Karpas-422 (cell line): ENCODE measurements at places on chromosomes 2 and 18. TPM values are rescaled to one million over a fixed set of nuclear protein-coding genes. Genes with fewer than 3 reads are reported as not detected.

DNA sequence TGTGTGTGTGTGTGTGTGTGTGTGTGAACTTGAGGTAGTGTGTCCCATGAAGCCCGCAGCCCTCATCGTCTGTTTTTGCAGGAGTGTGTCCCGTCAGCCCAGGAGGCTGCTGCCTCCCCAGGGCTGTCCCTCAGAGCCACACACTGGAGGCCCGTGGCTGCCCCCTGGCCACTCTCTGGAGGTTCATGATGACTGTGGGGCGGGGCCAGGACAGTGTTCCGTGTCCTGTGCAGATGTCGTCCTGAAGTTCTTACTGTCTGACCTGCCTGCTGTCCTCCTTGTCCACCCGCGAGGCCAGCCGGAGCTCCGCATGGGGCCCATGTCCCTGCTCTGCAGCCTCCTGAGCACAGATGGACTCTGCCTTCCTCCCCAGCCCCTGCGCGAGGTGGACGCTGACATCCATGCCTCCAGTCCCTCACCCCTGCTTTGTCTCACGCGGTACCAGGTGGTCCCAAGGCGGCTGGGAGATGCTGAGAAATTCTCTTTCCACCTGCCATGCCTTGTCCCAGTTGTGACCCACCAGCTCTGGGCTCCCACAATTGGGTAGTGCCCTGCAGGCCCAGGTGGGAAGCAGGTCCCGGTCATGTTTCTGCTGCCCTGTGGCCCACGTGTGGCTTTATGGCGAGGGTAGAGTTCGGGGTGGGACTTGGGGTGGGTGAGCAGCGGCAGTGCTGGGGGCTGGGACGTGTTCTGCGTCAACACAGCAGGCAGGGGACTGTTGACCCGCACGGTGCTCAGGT is 92.8 kb downstream of the NFATC1 start:
- no peak for DNase-seq

DNA sequence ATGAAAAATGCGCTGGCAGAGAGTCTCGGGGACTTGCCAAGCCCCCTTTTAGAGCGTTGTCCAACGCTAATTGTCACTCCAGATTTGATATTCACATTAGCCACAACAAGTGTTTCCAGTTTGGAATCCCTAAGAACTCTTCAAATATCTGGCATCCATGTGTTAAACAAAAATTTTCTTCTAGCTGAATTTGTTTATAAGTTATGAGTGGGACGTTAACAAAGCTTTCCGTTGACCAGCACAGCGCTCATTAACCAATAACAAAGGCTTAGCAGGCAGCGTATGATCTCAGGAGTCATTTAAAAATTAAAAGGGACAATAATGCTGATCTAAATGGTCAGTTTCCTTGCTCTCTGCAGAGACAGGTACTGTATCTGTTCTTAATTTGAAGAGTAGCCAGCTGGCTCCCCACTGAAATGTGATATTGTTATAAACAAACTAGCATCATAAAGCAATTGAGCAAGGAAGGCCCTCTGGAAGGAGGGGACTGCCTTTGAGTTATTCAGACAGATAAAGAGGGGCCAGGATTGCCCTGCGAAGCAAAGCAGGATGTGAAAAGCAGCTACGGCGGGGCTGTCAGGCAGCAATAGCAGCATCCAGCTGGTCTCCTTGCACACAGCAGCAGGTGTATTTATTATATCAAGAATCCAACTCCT is 337.2 kb upstream of the SALL3 start:
- peak; percentile 46 for DNase-seq

- DNase-seq: no peak
Observed at GRCh38 chr2:112149866-112150435, 11.8 kb downstream of the FBLN7 start.

- no peak for DNase-seq
Observed at GRCh38 chr18:8249811-8250210, 359.4 kb upstream of the RAB12 start.

DNA sequence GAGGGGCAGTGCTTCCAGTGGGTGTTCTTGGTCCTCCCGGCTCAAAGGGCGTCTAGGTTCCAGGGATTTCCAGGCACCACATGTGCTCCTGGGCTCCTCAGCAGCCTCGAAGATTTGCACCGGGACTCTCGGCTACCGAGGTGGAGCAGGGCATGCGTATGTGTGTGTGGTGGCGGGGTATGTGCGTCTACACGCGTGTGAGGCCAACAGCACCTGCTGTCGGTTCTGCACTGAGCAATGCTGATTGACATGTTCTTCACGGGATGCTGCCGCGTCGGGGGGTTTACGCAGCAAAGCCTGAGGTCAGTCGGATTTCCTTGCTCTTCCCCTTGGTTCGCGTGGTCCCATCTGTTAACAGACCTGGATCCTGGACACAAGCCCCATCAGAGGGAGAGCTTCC is 119.8 kb downstream of the NDUFA10 start:
- DNase-seq: no peak

DNA sequence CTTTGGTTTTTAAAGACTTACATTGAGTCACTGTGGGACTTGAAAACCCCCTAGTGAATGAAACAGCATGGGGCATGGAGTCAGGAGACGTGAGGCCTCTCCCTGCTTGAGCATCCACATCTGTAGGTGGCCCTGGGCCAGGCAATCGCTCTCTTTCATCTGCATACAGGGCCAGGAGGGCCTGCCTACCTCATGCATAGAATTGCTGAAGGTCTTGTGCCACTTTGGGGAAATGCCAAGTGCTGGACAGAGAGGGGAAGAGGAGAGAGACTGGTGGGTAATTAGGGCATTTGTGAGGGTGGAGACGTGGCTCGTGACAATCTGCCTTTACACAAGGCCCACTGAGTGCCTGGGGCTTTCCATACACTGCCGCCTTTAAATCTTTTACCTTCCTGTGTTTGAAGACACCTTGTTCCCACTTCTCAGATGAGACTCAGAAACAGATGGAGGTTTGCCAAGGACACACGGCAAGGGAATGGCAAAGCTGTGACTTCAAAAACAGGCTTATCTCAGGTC is 322.2 kb upstream of the HS6ST1 start:
- no peak for DNase-seq

DNA sequence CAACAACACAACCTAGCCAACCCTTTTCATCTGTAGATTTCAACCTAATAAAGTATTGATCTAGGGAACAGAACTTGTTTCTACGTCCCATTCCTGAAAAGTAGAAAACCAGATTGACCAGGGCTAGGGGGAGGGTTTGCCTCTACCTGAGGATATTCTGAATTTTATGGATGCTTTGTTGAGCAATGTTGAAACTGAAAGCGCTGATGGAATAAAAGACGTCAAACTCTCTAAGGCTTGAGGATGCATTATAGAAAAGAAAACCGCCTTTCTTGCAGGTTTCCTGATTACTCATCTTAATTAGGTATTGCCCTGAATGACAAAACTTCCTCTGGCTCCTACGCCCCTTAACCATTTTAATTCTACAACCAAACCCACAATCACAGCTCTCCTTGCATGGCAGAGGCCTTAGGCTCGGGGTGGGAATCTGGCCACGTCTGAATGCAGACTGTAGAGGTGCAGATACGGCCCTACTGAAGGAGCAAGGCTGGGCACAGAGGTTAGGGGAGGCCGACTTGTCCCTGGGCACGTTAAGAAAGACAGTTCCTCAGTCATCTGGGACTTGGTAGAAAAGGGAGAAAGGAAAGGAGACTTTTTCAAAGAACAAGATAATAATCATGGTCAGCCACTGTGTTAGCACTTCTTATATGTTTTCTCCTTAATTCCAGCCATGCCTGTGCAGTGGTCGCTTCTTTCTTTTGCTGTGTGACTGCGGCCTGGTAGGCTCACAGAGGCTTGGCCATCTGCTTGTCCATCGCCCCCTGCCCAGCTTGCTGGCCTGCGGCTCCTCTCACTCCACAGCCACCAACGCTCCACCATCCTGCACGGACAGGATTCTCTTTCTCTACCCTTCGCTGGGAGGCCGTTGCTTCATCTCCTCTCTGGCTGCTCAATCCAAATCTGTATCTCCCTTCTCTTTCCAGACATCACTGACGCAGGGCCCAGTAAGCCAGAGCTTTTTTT is 209.5 kb downstream of the VAPA start:
- no peak for DNase-seq

DNA sequence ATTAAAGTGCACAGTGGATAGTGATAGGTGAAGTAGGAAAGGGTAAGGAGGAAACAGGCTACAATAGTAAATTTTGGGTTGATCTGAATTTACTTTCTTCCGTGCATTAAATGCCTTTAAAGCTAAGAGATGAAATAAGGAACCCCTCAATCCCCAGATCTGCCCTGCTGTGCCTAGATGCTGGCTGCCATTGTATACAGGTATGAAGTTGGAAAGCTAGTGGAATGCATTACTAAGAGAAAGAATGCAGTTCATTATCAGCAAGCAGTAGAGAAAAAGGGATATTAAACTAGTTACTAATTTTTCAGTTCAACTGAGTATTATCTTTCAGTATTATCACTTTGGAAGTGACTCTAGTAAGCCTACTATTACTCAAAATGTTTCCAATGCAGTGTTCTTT is 93.3 kb downstream of the WDPCP start:
- peak; percentile 30 for DNase-seq

DNA sequence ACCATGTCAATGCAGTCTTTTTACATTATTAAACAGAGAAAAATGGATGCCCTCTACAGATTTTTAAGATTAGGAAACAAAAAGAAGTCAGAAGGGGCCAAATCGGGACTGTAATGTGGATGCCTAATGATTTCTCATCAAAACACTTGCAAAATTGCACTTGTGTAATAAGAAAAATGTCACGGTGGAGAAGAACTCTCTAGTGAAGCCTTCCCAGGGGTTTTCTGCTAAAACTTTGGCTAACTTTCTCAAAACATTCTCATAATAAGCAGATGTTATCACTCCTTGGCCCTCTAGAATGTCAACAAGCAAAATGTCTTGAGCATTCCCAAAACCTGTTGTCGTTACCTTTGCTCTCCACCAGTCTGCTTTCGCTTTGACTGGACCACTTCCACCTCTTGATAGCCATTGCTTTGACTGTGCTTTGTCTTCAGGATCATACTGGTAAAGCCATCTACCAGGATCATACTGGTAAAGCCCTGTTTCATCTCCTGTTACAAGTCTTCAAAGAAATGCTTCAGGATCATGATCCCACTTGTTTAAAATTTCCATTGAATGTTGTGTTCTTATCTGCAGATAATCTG is 226.8 kb downstream of the TNS1 start:
- DNase-seq: no peak

- no peak for DNase-seq
Observed at GRCh38 chr2:224777559-224777930, 61.4 kb upstream of the CCDC195 start.

GRCh38 chr2:143399631-143400069 is 270.4 kb downstream of the ARHGAP15 start:
- DNase-seq: no peak

DNA sequence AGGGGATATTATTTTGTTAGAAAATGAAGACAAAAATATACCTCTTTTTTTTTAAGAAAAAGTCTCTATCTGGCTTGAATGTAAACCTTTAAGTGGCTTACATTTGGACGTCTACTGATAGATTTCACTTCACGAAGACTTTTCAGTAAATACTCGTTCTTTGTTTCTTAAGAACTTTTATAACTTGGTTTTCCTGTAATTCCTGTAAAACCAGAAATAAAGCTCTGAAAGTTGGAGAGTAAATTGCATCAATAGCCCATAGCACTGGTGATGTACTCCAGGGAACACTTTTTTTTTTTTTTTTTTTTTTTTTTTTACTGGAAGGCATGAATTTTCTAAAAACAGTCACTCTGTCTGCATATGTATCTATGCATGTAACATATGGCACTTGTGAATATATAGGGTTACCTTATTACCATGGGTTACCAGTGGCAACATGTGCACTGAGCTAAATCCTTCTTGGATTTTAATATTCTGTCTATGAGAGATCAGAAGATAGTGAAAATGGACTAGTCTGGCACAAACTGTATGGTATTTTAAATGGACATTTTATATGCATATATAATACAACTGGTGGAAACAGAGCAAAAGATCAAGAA is 309.2 kb upstream of the TCF4 start:
- DNase-seq: no peak

GRCh38 chr2:144631636-144632035 is 111.7 kb upstream of the ZEB2 start:
- no peak for DNase-seq

DNA sequence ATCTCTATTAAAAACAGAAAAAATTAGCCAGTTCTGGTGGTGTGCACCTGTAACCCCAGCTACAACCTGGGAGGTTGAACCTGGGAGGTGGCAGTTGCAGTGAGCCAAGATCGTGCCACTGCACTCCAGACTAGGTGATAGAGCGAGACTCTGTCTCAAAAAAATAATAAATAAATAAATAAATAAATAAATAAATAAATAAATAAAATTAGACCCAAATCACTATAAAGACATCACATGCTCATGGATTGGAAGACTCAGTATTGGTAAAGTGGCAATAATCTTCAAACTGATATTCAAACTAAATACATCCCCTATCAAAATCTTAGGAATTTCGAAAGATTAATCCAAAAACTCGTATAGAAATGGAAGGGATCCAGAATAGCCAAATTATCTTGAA is 15.5 kb upstream of the GALNT1 start:
- DNase-seq: no peak

DNA sequence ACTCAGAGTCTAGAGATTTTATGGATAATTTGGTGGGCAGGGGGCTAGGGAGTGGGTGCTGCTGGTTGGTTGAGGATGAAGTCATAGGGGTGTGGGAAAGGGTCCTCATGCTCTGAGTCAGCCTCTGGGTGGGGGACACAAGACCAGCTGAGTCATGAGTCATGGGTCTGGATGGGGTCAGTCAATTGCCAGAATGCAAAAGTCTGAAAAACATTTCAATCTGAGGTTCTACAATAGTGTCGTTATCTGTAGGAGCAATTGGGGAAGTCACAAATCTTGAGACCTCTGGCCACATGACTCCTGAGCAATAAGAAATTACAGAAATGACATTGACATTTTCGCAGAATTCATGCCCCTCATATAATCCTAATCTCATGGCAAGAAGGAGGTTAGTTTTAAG is 15.1 kb downstream of the NMS start:
- DNase-seq: no peak

DNA sequence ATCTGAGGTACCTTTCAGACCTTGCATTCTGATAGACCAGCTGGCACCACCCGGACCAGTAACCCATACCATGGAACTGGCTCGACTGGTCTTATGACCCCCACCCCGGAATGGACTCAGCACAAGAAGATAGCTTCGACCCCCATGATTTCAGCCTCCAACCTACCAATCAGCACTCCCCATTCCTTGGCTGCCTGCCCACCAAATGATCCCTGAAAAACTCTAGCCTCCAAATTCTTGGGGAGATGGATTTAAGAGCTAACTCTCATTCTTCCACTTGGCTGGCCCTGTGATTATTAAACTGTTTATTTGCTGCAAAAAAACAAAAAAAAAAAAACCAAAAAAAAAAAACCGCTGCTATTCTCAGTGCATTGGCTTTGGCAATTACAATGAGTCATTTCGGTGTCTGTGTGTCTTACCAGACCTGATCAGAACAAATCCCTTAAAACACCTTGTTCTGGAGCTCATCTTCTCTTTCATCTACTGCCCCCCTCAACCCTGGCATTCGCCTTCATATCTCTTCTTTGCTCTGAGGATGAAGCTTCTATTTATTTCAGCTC is 60.1 kb upstream of the KIF5C start:
- DNase-seq: no peak

MC4R gene
- total RNA-seq: not detected in 2 replicates

RPL37A gene
- total RNA-seq: 5,590 and 7,287 TPM in 2 replicates

ASB18 gene
- total RNA-seq: not detected in 2 replicates
